ENCODE measurements at places on chromosomes 7 and 10. TPM values are rescaled to one million over a fixed set of nuclear protein-coding genes. Genes with fewer than 3 reads are reported as not detected.

The LOXL4 gene
- total RNA-seq: 1.6 TPM

The SFMBT2 gene
- 5.9 TPM for total RNA-seq

The TAS2R60 gene
- total RNA-seq: not detected

The ITIH5 gene
- total RNA-seq: not detected

The NCF1 gene
- 0.08 TPM for total RNA-seq

The SLC13A1 gene
- not detected for total RNA-seq

The SLC18A3 gene
- total RNA-seq: not detected

The SFRP5 gene
- total RNA-seq: 1.9 TPM

The FFAR4 gene
- 0.44 TPM for total RNA-seq

All from A549 treated with RU486 at 1 μM for 4 hours (cell line).